Endothelial cell of umbilical vein (primary cell): ENCODE measurements at places on chromosomes 2 and 18. TPM values are rescaled to one million over a fixed set of nuclear protein-coding genes. Genes with fewer than 3 reads are reported as not detected.

GRCh38 chr18:12403601-12404506, 3.9 kb upstream of the PRELID3A start:
- H3K27me3 ChIP-seq = peaks cover 11% of the 10 kb centered on the region
- peak overlapping the region; percentile 21 for H3K27ac ChIP-seq
- peaks cover 16% of the 10 kb centered on the region for H3K4me1 ChIP-seq
- DNase-seq = peak; percentile 68

- no peak overlapping the region for H3K27ac ChIP-seq
- H3K36me3 ChIP-seq = no peaks in the 10 kb centered on the region
- peaks cover 16% of the 10 kb centered on the region for H3K27me3 ChIP-seq
- peaks cover 3% of the 10 kb centered on the region for H3K4me1 ChIP-seq
These were observed 2.3 kb upstream of the ALKAL2 start for GRCh38 chr2:290090-290722.

The KRTCAP3 gene
- total RNA-seq = 4.0 and 4.6 TPM in 2 replicates

DNA sequence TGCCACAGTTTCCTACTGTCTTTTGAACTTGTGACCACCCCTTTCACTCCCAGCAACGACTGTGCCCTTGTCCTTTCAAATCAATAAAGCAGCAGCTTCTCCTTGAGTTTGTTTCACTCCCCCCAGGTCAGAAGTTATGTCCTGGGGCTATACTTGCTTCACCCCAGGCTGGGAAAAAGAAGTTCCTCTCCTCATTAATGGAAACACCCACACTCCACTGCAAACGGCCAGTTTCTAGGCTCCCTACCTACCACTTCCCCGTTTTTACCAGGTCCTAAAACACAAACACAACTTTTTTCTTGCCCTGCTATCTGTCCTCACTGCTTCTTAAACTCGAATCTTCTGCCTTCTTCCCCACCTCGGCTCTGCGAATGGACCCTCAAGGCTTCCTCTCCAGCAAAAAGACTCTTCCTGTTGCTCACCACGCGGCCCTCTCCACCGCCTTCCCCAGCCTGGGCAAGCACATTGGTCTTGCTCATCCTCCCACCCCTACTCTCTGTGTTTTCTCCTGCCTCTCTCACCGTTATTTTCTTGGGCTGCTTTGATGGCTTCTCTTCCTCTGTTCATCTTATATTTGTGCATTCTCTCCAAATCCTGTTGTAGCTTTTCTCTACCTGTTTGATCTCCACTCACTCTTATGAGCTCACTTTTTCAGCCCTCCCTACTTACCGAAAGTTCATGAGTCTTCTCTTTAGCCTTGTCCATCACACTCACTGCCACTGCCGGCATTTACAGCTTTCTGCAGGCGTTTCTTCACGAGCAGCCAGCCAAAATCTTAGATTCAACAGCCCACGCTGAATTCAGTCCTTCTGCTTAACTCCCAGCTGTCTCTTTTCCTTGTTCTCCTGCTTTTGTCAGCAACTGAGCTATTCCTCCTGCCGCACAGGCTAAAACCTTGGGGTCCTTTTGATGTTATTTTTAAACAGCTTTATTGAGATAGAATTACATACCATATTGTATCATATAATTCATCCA, 7.0 kb upstream of the SP5 start:
- H3K36me3 ChIP-seq = no peaks in the 10 kb centered on the region
- no peak overlapping the region for H3K4me3 ChIP-seq

GRCh38 chr2:1593371-1594122, 150.8 kb downstream of the PXDN start:
- no peaks in the 10 kb centered on the region for H3K36me3 ChIP-seq
- no peak overlapping the region for H3K27ac ChIP-seq
- H3K4me1 ChIP-seq = peaks cover 12% of the 10 kb centered on the region
- no peak for DNase-seq
- H3K27me3 ChIP-seq = no peaks in the 10 kb centered on the region

DNA sequence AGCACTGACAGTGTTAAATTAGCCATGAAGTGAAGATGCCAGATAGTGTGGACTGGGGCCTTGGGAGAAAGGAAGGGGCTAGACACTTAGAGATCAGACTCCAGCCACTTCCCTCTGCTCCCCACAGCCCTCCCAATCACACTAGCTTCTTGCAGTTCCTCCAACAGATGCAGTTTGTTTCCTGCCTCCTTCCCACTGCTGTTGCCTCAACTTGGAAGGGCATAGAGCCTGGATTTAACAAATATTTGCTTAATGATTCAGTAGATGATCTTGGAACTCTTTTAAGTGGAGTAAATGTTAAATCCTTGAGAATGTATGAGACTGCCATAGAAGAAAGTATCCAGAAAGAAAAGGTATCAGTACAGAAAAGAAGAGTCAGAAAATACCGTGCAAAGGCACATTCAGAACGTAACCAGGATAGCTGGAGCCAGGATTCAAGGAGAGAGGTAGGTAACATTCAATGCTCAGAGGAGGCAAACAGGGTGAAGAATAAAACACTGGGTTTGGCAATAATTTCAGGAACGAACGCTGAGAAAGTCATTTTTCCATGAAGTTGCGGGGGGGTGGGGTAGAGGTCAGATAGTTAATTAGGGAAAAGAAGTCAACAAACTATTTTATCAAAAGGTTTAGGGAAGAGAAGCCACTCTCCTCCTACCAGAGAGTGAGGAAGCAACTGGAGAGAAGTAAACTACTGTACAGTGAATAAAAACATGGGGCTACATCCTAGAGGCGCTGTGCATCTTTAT, 1.3 kb upstream of the BZW1 start:
- peak; percentile 84 for DNase-seq
- H3K36me3 ChIP-seq = peaks cover 13% of the 10 kb centered on the region
- H3K4me3 ChIP-seq = peak overlapping the region; percentile 76
- no peaks in the 10 kb centered on the region for H3K27me3 ChIP-seq
- peaks cover 34% of the 10 kb centered on the region for H3K4me1 ChIP-seq

The AGPS gene
- total RNA-seq = 88.8 and 96.5 TPM in 2 replicates

DNA sequence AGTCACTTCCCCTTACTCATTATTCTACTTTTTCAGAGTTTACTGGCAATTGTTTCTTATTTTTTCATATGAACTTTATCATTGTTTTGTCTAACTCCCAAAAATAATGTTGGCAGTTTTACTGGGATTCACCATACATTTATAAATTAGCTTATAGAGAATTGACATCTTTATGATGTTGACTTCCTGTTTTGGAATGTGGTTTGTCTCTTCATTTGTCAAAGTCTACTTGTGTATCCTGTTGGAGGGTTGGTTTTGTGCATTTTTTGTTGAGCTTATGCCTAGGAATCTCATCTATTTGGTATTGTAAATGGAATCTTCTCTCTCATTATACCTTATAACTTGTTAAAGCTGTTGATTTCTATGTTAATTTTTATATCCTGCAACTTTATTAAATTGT, 16.4 kb downstream of the EPC2 start:
- H3K27me3 ChIP-seq = no peaks in the 10 kb centered on the region
- H3K4me3 ChIP-seq = no peak overlapping the region
- H3K4me1 ChIP-seq = peaks cover 24% of the 10 kb centered on the region
- H3K36me3 ChIP-seq = no peaks in the 10 kb centered on the region
- DNase-seq = peak; percentile 44

The FTCDNL1 gene
- total RNA-seq = 0.27 and 0.65 TPM in 2 replicates

GRCh38 chr2:28009732-28010131, 119.2 kb downstream of the BABAM2 start:
- DNase-seq = no peak
- no peak overlapping the region for H3K27ac ChIP-seq
- H3K36me3 ChIP-seq = no peaks in the 10 kb centered on the region
- no peak overlapping the region for H3K4me3 ChIP-seq

DNA sequence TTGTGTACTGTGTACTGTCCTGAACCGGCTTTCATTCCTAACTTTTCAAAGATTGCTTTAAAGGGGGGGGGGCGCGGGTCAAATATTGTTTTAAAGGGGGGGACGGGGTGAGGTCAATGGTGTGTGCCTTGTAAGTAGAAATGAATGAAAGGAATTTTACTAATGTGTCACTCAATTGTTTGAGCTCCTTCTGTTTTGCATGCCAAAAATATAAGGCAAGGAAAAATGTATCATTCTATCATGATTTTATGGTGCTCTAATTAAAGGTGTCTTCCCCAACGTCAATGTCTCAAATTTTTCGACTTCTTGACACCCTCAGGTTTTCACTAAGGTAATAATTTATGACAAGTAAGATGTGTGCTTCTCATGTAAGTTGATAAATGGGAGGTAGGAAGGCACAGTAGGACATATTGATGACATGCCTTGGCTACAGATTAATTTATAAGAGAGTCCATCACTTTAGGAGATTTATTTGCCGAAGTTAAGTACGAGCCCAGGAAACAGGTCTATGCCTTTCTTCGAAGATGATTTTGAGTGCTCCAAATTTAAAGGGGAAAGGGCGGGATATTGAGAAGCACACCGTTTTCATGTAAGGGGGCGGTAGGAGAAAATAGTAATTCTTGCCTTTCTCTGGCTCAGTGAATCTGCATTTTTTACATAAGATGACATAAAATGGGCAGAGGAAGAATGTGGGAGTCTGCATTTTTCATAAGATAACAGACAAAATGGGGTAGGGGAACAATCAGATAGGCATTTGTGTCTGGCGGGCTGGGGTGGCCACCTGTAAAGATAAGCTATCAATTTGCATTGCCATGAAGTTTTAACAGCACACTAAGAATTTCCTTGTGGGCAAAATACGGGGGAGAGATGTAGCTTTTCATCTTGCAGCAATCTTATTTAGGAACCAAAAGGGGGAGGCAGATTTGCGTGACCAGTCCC, 1.2 kb upstream of the TRAPPC8 start:
- H3K36me3 ChIP-seq = no peaks in the 10 kb centered on the region
- no peak overlapping the region for H3K27ac ChIP-seq
- peaks cover 14% of the 10 kb centered on the region for H3K4me1 ChIP-seq
- no peaks in the 10 kb centered on the region for H3K27me3 ChIP-seq

DNA sequence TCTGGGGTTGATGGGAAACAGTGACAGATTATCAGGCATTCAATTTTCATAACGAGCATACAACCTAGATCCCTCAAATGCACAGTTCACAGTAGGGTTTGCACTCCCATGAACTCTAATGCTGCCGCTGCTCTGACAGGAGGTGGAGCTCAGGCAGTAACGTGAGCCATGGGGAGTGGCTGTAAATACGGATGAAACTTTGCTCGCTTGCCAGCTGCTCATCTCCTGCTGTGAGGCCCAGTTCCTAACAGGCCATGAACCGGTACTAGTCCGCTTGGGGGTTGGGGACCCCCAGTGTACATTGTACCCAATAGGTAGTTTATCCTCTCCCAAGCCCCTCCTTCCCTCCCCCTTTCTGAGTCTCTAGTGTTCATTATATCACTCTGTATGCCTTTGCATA, 94.6 kb downstream of the PTH2R start:
- H3K36me3 ChIP-seq = no peaks in the 10 kb centered on the region
- H3K27me3 ChIP-seq = no peaks in the 10 kb centered on the region
- no peak overlapping the region for H3K4me3 ChIP-seq
- no peaks in the 10 kb centered on the region for H3K4me1 ChIP-seq
- H3K27ac ChIP-seq = no peak overlapping the region

The RNF152 gene
- total RNA-seq = 24.0 and 27.5 TPM in 2 replicates

- no peak overlapping the region for H3K27ac ChIP-seq
- no peaks in the 10 kb centered on the region for H3K4me1 ChIP-seq
- H3K36me3 ChIP-seq = no peaks in the 10 kb centered on the region
- H3K4me3 ChIP-seq = no peak overlapping the region
These were observed 78.2 kb upstream of the UXS1 start for GRCh38 chr2:106272216-106272807.

- H3K27me3 ChIP-seq = no peaks in the 10 kb centered on the region
- H3K36me3 ChIP-seq = no peaks in the 10 kb centered on the region
- DNase-seq = no peak
- no peak overlapping the region for H3K4me3 ChIP-seq
These were observed 1541.1 kb downstream of the LRP1B start for GRCh38 chr2:140589696-140590095.

DNA sequence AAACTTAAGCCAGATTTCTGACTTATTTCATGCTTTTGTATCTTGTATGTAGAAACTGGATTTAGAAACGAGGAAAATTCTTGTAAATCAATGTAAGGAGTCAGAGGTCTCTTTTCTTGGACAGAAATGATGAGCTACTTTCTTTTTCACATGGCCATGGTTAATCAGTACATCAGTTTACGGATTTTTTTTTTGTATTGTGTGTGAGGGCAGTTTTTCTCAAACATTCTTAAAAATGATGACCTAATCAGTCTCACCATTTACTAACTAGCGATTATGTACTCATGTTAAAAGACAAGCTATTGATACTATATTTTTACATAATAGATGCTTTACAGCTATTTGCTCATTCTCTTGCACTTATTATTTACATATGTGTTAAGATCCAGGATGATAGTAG, 165.2 kb upstream of the DOCK10 start:
- DNase-seq = no peak
- no peak overlapping the region for H3K27ac ChIP-seq
- no peaks in the 10 kb centered on the region for H3K4me1 ChIP-seq
- H3K27me3 ChIP-seq = no peaks in the 10 kb centered on the region

- no peaks in the 10 kb centered on the region for H3K27me3 ChIP-seq
- H3K4me3 ChIP-seq = no peak overlapping the region
- no peaks in the 10 kb centered on the region for H3K36me3 ChIP-seq
These were observed 167.4 kb downstream of the C1D start for GRCh38 chr2:67895227-67895941.

DNA sequence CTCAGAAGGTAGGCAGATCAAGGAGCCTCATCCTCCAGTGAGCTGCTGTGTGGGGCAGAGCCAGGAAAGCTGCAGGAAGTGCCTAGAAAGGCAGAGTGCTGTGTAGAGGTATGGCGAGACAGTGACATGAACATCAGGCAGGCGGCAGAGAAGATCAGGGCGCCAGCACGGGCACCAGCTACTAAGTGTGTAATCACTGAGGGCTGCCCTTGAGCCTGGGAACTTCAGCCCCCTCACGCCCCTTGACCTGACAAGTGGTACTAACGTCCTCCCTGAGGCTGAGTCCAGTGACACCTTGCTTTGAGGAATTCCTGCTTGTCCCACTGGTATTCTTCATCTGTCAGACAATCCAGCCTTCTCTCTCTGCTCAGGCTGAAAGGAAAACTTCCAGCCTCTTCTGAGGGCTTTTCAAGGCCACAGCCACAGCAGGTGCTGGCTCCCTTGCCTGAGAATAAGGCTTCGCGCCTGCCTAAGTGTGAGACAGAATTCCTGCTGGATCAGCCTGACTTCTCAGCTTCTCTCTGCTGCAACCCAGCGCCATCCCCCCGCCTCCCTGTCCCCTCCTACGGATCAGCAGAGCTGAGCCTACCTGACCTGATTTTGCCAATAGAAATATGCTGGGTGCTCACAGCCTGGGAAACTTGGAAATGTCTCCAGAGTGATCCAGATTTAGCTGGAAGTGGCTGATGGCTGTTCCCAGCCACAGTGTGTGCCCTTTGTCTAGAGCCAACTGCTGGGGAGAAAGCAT, 148.0 kb downstream of the SMAD7 start:
- H3K4me1 ChIP-seq = no peaks in the 10 kb centered on the region
- no peak for DNase-seq
- H3K27ac ChIP-seq = no peak overlapping the region
- H3K36me3 ChIP-seq = no peaks in the 10 kb centered on the region
- H3K4me3 ChIP-seq = no peak overlapping the region
- no peaks in the 10 kb centered on the region for H3K27me3 ChIP-seq

The CFAP65 gene
- not detected in 2 replicates for total RNA-seq

- H3K4me3 ChIP-seq = no peak overlapping the region
- H3K36me3 ChIP-seq = no peaks in the 10 kb centered on the region
These were observed 68.2 kb downstream of the ZNF516 start for GRCh38 chr18:76426737-76427305.

GRCh38 chr2:106581755-106582147, 94.6 kb downstream of the CD8B2 start:
- H3K27me3 ChIP-seq = no peaks in the 10 kb centered on the region
- no peak for DNase-seq
- H3K4me1 ChIP-seq = no peaks in the 10 kb centered on the region
- H3K36me3 ChIP-seq = no peaks in the 10 kb centered on the region

GRCh38 chr2:45345331-45346234, 265.5 kb downstream of the SRBD1 start:
- H3K27ac ChIP-seq = no peak overlapping the region
- DNase-seq = no peak
- no peak overlapping the region for H3K4me3 ChIP-seq
- no peaks in the 10 kb centered on the region for H3K36me3 ChIP-seq
- no peaks in the 10 kb centered on the region for H3K4me1 ChIP-seq
- H3K27me3 ChIP-seq = no peaks in the 10 kb centered on the region

The TUBA3D gene
- total RNA-seq = not detected in 2 replicates
